ENCODE measurements at places on chromosomes 2 and 18.

DNA sequence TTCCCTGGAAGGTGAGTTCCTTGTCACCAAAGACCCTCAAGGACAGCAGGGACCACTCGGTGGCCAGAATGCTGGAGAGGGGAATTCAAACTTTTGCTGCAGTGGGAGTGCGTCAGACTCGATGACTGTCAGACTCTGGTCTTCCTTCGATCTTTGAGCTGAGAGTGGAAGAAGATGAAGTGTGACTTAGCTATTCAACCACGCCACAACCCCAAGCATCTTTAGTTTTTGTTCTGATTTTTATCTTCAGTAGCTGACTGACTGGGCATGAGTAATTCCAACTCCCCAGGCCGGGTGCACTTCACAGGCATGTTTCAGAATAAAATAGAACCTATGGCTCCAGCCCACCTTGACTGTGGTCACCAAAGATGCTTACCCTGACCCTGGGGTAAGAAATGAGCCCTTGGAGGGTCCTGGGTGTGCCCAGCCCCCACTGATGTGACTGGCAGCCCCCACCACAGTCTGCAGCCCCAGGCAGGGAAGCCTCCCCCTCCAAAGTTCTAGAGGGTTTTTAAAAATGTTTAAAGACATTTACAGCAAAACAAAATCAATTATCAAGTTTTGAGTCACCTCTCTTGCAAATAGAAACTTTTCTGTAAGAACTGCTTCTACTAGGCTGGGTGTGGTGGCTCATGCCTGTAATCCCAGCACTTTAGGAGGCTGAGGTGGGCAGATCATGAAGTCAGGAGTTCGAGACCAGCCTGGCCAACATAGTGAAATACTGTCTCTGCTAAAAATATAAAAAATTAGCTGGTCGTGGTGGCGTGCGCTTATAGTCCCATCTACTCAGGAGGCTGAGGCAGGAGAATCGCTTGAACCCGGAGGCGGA, 24.9 kb upstream of the YWHAQ start:
- DNase-seq = no peak

- no peak for DNase-seq
Measured at GRCh38 chr18:29164020-29164706, 987.2 kb upstream of the CDH2 start.

DNA sequence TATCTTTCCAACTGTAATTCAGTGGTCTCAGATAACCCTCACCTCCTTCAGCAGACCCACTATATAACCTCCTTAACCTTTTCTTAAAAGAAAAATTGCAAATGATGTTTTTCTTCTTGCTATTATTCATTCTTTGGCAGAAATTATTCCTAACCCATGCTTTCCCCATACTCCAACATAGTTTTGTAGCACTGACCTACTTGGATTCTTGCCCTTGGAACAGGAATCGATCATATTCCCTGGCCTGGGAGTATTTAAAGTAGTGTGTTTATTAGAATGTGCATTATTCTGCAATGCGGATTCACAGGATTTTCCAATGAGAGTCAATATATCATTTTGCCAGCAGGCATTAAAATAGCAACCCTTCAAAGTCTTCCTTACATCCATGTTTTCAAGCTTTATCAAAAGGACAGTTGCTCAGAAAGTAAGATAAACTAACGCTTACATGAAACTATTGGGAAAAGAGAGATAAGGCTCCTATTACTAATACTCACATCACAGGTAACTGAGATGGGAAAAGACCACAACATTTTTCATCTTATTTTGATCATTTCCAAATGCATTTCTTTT, 37.4 kb downstream of the CHN1 start:
- DNase-seq = no peak

GRCh38 chr2:162320864-162321517, 2.5 kb upstream of the IFIH1 start:
- DNase-seq = no peak

DNA sequence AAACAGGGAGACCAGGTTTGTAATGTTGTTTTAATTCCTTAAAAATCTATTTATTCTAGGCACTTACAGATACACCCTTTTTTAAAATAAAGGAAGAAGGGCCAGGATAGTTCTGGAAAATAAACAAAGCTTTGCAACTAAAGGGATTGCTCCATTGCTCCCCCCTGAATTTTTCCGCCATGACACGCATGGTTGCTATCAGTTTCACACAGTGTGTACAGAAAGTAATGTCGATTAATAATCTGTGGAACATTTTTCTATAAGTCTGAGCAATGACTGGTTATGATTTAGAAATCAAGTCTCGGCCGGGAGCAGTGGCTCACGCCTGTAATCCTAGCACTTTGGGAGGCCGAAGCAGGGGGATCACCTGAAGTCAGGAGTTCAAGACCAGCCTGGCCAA, 90.8 kb downstream of the GAREM1 start:
- DNase-seq = no peak

DNA sequence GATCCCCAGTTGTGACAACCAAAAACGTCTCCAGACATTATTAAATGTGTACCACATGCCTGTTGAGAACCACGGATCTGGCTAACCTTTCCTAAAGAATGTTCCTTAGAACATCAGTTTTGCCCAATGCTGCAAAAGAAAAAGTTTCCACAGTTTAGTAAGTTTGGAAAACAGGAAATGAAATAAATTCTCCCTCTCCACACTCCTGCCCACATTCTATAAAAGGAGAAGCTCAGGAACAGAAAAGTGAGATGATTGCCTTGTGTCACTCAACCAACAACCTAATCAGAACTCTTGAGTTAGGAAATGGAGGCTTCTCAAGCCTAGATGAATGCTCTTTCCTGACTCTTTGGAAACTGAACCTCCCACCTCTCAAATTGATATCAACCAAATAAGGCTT, 56.1 kb upstream of the NFE2L2 start:
- DNase-seq = no peak

DNA sequence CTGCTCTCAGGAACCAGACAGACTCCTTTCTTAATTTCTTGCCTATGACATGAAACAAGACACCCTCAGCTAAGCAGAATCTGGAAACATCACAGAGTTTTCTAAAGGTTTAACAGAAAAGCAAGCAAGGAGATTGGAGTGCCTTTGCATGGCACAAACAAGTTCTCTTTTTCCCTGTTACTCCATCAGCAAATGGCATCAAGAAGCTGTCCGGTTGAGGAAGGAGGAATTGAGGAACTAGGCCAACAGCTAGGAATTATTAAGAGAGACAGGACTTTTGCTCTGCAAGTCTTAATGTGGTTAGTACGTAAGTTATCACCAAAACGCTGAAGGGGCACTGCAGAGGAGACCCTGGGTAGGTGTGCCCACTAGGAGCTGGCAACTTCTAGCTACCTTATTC, 53.2 kb downstream of the NEB start:
- no peak for DNase-seq

DNA sequence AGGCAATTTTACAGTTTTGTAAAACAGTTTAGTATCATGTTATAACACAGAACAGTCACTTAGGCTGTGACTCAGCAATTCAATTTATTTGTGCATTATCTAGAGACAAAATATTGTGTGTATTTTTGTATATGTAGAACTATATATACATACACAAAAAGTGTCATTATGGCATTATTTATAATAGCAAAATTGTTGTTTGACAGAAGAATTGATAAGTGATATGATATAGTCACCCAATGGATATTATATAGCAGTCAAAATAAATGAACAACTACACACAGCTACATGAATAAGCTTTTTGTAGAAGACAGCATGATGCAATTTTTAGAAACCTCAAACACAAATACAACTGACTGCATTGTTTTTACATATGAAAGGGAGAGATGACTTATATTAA, 334.0 kb downstream of the TRIB2 start:
- DNase-seq = no peak

- DNase-seq = no peak
Measured at GRCh38 chr2:120346026-120346666, at the start of gene INHBB. Gene INHBB, plus strand, starts transcription at chr2:120346136. Its CDS starts 53 bp downstream, at chr2:120346189.

DNA sequence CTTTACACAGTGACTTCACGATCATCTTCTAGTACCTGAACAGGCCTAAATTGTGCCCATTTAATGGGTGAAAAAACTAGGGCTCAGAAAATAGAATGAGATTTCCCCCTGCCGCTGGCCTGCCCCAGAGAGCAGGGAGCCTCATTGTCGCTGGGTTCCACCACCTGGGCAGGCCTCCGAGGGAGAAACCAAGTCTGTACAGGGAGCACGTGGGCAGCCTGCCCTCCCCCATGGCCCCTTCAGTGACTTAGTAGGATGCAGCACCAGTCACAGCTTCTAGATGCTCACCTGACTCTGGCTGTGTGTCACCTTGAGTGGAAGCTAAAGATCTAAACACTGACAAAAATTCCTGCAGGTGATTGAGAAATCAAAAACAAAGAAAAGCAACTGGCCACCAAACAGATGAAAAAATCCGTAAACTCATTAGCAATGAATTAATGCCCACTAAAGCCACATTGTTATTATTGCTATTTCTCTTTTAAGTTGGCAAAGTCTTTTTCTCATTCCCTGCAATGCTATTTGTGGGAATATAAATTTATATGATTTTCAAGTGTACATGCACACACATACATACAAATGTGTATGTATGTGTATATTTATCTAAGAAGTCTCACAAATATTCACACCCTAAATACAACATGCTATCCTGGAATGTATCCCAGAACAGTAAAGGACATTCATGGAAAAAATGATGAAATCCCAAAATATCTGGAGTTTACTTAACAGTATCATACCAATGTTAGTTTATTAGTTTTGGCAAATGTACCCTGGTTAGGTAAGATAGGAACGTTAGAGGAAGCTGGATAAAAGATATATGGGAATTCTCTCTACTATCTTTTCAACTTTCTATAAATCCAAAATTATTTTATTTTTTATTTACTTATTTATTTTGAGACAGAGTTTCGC, 18.7 kb upstream of the ASPRV1 start:
- no peak for DNase-seq

DNA sequence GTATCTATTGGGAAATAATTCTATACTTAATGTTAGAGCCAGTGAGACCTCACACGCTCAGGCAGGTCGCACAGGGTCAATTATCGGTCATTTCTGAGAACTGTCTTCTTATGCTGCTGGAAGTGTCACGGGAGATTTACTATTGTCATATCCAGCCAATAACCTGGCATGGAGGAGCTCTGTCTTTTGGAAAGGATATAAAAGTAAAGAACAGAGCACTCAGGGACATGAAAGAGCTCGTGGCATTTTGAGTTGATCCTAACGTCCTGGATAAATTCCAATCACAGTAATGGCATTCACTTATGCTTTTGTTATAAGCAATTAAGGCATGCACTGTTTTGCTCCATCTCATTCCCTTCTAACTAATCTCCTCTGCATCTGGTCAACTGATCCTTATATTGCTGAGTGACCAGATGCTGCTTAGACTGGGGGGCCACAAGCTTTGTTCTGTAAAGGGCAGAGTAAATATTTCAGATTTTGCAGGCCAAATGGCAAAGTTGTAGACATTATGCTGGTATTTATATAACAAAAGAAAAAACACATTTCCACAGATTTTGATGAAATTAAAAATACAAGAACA, 453.5 kb upstream of the SMIM21 start:
- no peak for DNase-seq

GRCh38 chr18:11309172-11309571, 159.8 kb upstream of the PIEZO2 start:
- DNase-seq = no peak

GRCh38 chr2:88006912-88007439, 9.4 kb downstream of the RNU2-63P start:
- no peak for DNase-seq

- DNase-seq = no peak
Measured at GRCh38 chr2:233480490-233481202, 85.9 kb downstream of the USP40 start.

DNA sequence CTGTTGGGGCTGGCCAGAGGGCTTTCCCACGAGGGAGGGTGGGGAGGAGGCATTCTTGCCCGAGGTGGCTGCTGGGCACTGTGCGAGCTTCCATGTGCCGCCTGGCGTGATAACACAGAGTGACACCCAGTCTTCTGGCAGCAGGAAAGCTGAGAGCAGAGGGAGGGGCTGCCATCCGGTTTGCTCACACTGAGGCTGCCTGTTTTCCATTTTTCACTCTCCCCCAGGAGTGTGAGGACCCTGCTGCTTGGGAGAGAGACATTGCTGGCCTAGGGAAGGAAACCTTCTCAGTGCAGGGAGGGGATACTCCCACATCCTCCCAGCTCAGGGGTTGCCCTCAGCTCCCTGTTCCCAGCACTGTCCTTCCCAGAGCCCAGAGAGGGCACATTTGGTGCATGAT, 73.1 kb downstream of the INHBB start:
- no peak for DNase-seq

GRCh38 chr2:72137498-72138010, 10.1 kb downstream of the CYP26B1 start:
- DNase-seq = no peak

GRCh38 chr2:145412155-145412554, 892.2 kb upstream of the ZEB2 start:
- DNase-seq = no peak

DNA sequence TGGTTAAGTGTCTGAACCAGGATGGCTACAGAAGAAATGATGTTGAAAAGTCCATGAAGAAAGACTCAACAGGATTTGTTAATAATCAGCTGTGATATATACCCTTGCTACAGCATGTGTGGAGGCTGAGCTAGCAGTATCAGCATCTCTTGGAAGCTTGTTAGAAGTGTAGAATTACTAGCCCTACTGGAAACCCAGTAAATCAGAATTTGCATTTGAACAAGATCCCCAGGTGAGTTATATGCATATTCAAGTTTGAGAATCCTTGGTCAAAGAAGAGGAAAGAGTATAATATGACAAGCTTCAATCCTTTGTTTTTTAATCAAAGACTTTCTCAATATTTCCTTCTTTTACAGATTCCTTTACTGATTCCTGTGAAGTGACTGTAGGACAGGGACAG, 109.0 kb upstream of the KCNJ3 start:
- no peak for DNase-seq

GRCh38 chr2:233048569-233049193, 11.5 kb upstream of the INPP5D start:
- DNase-seq = no peak

- DNase-seq = no peak
Measured at GRCh38 chr18:27964811-27965210, 212.1 kb downstream of the CDH2 start.

- no peak for DNase-seq
Measured at GRCh38 chr2:152581360-152581759, 135.9 kb downstream of the PRPF40A start.

DNA sequence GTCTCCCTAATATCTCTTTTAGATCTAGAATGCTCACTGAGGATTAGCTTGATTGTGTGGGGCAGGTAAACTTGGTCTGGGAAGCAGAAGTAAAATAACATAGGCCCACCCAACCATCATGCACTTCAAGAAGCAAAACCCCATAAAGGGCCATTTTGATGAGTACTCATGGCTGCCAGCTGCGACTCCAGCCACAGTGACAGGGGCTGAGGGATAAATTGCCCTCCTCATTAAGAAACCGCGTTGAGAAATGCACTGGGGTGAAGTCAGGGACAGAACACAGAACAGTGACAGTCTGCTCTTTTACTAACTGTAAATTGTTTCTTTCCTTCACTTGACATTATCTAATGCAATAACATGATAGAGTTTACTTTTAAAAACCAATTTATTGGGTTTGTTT, 60.2 kb downstream of the RND3 start:
- DNase-seq = no peak

- no peak for DNase-seq
Measured at GRCh38 chr18:7535436-7536205, 31.5 kb upstream of the PTPRM start.

- no peak for DNase-seq
Measured at GRCh38 chr18:5543773-5544389, at the start of gene EPB41L3. Gene EPB41L3, minus strand, starts transcription at chr18:5543997. Its CDS starts 54,814 bp downstream, at chr18:5489183.

Data from renal cortex interstitium (tissue), 15 donors.